AG04450 (cell line): ENCODE measurements at places on chromosomes 7 and 10.

DNA sequence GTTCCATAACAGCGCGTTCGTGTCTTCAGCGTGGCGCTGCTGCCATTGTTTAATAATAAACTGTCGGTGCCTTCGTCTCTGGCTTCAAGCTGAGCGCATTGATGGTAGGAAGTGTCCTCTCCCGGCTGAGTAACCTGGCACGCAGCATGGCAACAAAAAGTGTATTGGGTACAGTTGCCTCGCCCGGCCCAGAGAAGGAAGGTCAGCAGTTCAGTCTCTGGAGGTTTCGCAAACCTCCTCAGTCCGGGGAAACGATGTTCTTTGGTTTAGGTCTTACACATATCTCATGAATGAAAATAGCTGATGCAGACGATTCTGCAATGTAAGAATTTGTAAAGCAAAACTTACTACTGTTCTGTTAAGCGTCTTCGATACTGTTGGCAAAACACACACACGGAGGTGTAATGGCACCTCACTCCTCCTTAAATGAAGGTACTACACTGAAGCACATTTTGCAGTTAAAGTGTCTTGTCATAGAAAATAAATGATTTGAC lies 739 bp upstream of the CCDC186 start:
- no peak for DNase-seq

DNA sequence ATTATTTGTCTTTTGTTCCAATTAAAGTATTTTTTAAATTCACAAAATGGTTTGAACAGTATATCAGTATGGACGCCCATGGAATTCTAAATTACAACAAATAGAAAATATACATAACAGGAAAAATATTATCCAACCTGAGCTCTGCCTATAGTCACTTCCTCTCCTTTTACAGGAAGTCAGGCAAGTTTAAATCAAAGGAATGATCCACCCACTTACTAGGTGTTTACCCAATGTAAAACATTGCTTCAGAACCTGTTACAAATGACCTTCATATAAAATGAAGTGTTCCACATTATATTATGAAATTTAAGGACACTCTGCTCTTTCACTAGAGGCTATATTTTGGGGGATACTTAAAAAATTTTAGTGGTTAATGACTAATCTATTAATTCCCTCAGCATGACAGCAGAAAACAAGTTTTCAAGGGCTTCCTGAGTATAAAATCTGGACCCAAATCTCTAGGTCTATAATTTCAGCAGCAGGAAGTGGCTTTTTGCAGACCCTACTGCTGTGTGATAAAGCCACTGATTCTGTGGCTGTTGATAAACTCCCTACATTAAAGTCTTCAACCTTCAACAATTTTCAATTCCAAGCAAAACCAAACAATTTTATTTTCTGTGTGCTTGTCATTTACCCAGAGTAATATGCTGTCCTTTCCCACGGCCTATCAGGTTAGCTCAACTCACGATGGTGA lies 722.6 kb downstream of the GATA3 start:
- DNase-seq: no peak

- no peak for DNase-seq
These were observed 148.2 kb upstream of the FERD3L start for GRCh38 chr7:19293431-19293830.

DNA sequence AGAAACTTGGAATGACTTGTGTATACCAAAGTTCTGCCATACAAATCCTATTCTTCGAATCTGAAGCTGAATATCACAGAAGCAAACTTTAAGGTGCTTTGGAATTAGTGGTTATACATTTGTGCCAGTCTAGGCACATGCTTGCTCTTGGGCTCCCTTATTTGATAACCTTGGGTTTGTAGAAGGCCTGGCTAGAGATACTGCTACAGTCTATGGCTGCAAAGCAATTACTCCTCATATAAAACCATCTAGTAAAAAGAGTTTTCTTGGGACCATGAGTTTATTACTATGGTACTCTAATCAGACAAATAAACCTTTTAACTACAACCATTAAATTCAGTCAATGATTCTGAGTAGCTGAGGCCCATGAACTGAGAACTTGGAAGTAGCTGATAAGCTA lies 92.5 kb upstream of the SLC13A1 start:
- no peak for DNase-seq

GRCh38 chr7:129401967-129402860 lies 32.0 kb upstream of the STRIP2 start:
- DNase-seq: no peak

DNA sequence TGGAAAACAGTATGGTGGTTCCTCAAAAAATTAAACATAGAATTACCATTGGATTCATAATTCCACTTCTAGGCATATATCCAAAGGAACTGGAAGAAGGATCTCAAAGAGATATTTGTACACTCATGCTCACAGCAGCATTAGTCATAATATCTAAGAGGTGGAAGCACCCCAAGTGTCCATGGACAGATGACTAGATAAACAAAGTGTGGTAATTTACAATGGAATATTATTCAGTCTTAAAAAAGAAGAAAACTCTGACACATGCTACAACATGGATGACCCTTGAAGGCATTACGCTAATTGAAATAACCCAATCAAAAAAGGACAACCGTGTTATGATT lies 594.2 kb downstream of the KCNMA1 start:
- DNase-seq: no peak

DNA sequence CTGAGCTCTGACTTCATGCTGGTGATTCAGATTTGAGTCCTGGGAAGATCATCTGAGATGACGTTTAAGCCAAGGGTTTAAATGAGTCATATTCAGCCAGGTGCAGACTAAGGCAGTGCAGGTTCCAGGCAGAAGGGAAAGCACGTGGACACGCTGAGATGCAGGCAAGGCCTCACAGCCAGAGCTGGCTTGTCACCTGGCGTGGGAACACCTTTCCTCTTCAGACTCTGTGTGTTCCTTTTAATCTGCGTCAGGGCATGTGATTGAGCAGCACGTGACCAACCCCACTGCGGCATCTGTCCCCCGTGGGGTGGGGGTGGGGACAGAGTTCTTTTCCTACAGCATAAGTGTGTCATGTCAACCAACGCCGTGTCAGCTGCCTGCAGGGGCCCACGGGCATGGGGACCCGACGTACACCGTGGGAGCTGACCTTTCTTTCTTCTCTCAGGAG lies 10.7 kb upstream of the IDI2 start:
- peak; percentile 51 for DNase-seq

GRCh38 chr7:15068324-15068723 lies 165.8 kb upstream of the DGKB start:
- no peak for DNase-seq

GRCh38 chr7:29976673-29977415 lies 12.8 kb downstream of the SCRN1 start:
- DNase-seq: no peak

DNA sequence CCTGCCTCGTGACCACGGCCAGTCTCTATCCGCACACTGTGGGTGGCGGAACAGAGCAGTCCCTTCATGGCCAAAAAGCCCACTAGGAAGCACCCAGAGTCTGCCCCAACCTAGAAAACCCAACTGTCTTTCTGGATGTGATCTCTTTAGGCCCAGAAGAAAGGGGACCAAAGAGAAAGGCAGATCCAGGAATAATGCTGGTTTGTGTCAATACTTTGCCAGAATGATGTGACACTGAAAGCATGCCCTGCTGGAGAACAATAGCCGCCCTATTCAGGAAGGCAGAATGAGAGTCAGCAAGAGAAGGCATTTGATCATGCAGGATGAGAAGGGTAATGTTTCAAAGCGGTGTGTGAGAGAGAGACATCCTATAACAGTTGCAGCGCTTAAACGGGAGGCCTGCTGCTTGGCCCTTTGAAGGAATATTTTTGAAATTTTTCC lies 274.7 kb downstream of the USP6NL start:
- DNase-seq: no peak

GRCh38 chr10:17905491-17905890 lies 46.2 kb upstream of the SLC39A12 start:
- no peak for DNase-seq

- no peak for DNase-seq
These were observed 1049.3 kb upstream of the C7orf33 start for GRCh38 chr7:147541261-147541660.

DNA sequence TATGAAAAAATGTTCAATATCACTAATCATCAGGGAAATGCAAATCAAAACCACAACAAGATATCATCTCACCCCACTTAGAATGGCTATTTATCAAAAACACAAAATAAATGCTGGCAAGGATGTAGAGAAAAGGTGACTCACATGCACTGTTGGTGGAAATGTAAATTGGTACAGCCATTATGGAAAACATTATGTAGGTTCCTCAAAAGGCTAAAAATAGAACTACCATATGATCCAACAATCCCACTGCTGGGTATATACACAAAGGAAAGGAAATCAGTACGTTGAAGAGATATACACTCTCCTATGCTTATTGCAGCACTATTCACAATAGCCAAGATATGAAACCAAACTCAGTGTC lies 50.2 kb downstream of the CDK1 start:
- no peak for DNase-seq

DNA sequence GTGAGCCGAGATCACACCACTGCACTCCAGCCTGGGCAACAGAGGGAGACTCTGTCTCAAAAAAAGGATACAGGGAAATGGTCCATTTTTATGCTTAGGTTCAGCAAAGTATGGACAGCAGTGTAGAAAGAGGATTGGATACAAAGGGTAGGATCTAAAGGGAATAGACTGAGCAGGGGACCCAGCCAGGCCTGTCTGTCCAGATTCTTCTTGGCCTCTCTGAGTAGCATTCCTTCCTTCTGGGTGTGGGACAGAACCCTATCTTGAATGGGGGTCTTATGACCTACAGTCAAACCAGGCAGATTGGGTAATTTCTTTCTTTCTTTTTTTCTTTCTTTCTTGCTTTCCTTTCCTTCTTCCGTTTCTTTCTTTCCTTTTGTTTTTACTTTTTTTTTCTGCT lies 25.6 kb downstream of the SH2B2 start:
- DNase-seq: no peak

- DNase-seq: no peak
These were observed 182.4 kb downstream of the RAPGEF5 start for GRCh38 chr7:22174574-22174953.

GRCh38 chr10:102775935-102776669 lies 32.4 kb downstream of the WBP1L start:
- DNase-seq: peak; percentile 36

- no peak for DNase-seq
These were observed 11.3 kb upstream of the TAS2R3 start for GRCh38 chr7:141752634-141753033.

- DNase-seq: no peak
These were observed 31.6 kb downstream of the WBP1L start for GRCh38 chr10:102775201-102775934.
